ENCODE measurements at places on chromosomes 6 and 20.
A peak's percentile ranks its signal among the peaks of the same experiment; 100 is the strongest.

- DNase-seq, result peak; percentile 97
Observed at GRCh38 chr6:15495375-15495901, 167.4 kb downstream of the DTNBP1 start.

DNA sequence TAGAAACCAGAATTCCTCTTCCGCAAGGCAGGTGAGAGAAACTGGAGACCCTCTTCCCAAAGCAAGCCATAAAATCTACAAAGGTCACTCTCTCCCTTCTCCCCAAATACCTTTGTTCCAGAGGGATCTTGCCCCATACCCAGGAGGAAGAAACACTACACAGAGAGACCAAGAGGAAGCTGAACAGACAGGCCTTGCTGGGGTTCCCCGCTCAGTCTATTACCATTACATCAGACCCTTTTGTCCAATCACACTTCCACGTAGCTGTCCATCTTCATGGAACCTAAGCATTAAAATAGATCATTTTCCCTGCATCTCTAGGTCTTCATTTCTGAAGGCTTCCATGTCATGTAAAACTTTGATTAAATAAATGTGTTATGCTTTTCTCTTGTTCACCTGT, 32.1 kb downstream of the METTL24 start:
- no peak for DNase-seq

DNA sequence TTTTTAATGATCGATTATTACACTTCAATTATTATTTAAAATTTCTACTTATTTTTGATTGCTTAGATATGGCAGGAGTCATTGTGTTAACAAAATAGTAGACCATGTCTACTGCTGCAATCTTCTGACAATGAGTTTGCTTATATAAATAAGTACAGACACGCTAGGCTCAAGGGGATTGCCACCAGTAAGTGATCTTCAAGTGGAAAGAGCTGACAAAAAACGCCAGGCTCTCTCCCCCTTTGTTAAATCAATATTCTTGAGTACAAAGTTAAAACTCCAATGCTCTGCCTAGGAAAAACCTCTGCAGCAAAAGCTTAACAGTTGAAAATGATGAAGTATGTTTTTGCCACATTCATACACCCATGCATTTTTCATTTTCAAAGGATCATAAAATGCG, 738.1 kb downstream of the HDGFL1 start:
- no peak for DNase-seq

- DNase-seq, result no peak
Observed at GRCh38 chr20:22504829-22505377, 79.5 kb downstream of the FOXA2 start.

GRCh38 chr6:32785781-32786533, 22.6 kb upstream of the HLA-DQB2 start:
- peak; percentile 69 for DNase-seq

DNA sequence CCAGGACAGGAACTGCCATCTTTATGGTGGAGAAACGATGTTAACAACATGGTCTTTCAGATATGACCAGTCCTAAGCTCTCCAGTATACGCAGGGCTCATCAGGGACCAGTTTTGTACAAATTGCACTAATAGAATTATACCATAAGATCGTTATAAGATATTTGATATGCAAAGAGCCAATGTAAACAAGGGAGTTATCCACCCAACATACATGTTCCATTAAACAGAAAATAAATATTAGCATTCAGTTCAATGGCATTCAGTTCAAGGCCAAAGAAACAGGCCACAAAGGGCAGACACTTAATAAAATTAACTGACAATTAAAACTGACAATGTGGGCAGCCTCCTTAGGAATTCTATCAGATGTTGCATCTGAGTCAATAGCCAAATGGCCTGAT, 2.6 kb downstream of the GFOD1 start:
- DNase-seq, result no peak

- DNase-seq, result no peak
Observed at GRCh38 chr20:59774921-59775686, 158.3 kb downstream of the SYCP2 start.

DNA sequence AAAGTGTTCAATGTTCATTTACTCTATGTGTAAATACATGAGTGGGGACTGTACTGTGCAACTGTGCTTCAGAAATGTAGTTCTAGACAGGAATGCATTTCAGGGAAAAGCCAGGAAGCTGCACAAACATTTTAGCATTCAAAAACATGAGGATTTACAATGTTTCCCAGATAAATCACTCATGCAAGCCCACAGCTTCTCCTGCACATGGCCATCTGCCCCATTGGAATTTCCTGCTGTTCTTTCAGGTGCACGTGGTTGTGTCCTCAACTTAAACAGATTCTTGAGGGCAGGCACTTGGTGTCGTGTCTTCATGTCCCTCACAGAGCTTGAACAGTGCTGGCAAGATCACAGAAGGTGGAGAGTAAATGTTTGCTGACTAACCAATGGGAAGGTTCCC, 101.5 kb downstream of the UNC5CL start:
- no peak for DNase-seq

- no peak for DNase-seq
Observed at GRCh38 chr6:5677219-5678000, 329.3 kb downstream of the NRN1 start.

DNA sequence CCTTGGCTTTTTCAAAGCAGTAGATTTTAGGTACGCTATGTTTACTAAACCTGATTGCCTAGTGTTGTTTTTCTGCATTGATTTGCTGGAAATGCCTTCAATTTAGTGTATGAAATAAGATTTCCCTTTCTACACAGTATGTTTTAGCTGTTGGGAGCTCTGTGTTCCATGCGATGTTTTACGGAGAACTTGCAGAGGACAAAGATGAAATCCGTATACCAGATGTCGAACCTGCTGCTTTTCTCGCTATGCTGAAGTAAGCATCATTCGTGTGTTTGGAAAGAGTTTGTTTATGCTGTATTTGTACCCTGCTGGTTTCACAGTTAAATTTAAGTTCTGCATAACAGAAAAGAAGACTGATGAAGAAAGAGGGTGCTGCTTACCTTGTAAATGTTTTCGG, 1.9 kb downstream of the BTBD3 start:
- DNase-seq, result no peak

DNA sequence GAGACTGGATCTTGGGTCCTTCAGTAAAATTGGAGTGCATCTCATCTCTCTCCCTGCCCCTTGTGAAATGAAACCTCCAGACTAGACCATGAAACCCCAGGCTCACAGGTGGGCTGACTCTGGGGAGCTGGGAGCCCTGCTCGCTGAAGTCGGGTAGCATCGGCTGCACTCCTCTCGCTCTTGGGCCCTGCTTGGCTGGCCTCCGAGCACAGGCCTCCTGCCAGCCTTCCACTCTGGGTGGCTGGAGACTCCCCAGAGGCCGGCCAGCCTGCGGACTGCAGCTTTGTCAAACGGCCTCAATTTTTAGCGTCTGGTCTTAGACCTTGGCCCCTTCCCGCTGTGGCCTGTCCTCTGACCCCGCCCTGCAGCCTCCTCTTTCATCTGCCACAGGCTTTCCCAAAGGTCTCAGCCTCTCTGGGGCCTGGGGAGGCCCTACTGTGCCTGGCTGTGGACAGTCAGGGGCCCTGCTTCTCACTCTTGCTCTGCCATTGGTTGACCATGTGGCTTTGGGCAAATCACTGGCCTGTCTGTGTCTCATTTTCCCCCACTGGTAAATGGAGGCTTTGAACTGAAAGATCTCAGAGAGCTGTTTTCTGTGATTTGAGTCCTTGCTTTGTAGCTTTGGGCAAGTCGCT, 45.1 kb downstream of the SRC start:
- no peak for DNase-seq

- DNase-seq, result no peak
Observed at GRCh38 chr6:80676386-80676785, 569.9 kb downstream of the BCKDHB start.

GRCh38 chr6:50993941-50994720, 175.5 kb downstream of the TFAP2B start:
- DNase-seq, result no peak

GRCh38 chr20:42553374-42553773, 636.3 kb downstream of the PTPRT start:
- no peak for DNase-seq

GRCh38 chr20:7406671-7407070, 533.6 kb downstream of the HAO1 start:
- no peak for DNase-seq

GRCh38 chr20:23079016-23079351, 7.1 kb downstream of the CD93 start:
- no peak for DNase-seq

- DNase-seq, result no peak
Observed at GRCh38 chr6:39898625-39899024, 35.6 kb downstream of the MOCS1 start.

Data from myocyte (in vitro differentiated cells).